ENCODE measurements at places on chromosomes 3 and 15.
A peak's percentile ranks its signal among the peaks of the same experiment; 100 is the strongest.

GRCh38 chr3:94269763-94270162 is 206.9 kb downstream of the NSUN3 start:
- no peak for DNase-seq

GRCh38 chr3:196636369-196637349 is 2.8 kb upstream of the NRROS start:
- no peak for DNase-seq

DNA sequence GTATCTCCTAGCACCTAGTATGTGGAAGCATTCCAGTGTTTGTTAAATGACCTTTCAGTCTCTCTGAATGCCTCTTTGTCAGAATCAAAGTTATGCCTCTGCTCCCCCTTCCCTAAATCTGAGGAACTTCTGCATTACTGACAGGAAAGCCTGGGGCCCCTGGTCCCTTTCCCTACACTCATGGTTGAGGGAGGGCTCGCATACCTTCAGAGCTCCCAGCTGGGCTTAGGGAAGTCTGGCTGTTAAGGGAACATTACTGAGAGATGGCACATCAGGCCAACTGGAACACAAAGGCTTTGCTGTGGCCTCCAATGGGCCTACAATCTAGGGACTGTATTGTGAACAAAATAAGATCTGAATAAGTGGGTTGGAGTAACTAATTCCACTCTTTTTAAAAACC is 10.3 kb downstream of the PKM start:
- peak; percentile 45 for DNase-seq

DNA sequence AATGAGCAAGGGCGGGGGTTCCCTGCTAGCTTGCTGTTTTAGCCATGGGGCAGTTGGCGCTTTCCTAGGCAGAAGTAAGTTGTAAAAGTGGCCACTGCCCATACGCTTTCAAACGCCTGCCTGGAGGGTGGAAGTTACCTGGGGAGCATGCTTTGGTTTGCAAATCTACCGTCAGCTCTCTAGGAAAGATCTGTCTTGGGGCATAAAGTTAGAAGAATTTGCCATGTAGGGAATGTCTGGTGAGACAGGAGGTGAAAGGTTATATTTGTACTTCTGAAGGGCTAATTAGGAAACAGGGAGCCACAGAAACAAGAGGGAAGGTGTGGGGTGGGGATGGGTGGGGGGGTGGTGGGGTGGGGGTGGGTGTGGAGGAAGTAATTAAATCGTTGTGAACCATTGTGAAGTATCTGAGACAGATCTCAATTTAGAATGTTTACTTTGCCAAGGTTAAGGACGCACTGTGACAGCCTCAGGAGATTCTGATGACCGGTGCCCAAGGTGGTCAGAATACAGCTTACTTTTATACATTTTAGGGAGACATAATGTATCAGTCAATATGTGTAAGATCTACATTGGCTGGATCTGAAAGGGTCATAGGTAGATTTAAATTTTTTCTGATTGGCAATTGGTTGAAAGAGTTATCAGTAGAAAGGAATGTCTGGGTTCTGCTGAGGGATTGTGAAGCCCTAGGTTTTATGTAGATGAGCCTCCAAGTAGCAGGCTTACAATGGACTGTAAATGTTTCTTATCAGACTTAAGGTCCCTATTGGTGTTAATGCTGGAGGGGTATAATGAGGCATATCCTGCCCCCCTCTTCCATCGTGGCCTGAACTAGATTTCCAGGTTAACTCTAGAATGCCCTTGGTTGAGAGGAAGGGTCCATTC is 62.0 kb upstream of the GCNT3 start:
- no peak for DNase-seq

GRCh38 chr15:60062826-60063225 is 58.7 kb downstream of the FOXB1 start:
- no peak for DNase-seq

- no peak for DNase-seq
These were observed 186.6 kb downstream of the UBE2E2 start for GRCh38 chr3:23389686-23390085.

- no peak for DNase-seq
These were observed 123.4 kb downstream of the ATP10A start for GRCh38 chr15:25739687-25740121.

GRCh38 chr15:93118904-93119303 is 29.9 kb upstream of the RGMA start:
- no peak for DNase-seq

- no peak for DNase-seq
These were observed 242.5 kb downstream of the IGSF11 start for GRCh38 chr3:118792191-118792590.

GRCh38 chr3:159727506-159727905 is 261.1 kb upstream of the IL12A start:
- no peak for DNase-seq

GRCh38 chr3:48952510-48953118 is 34.0 kb downstream of the ARIH2 start:
- DNase-seq: no peak

GRCh38 chr3:172129850-172130716 is 90.7 kb downstream of the FNDC3B start:
- peak; percentile 97 for DNase-seq

GRCh38 chr3:88385090-88385489 is 235.3 kb downstream of the C3orf38 start:
- no peak for DNase-seq

DNA sequence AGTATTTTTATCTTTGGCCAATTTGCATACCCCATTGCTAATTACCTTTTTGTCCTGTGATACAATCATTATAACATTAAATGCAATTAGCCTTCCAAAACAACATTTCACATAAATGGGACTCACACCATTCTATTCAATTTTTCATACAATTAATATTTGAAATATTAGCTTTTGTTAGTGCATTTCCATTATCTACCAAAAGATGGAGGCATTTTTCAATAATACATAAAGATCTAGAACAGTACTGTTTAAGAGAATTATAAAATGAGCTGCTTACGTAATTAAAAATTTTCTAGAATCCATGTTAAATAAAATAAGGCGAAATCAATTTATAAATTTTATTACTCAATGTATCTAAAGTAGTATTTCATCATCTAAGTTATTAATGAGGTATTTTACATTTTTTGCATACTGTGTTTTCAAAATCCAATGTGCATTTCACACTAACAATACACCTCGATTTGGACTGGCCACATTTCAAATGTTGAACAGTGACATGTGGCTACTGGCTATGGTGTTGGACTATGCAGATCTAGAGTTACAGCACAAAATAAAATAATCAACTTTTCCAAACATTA is 74.3 kb downstream of the TJP1 start:
- peak; percentile 2 for DNase-seq

DNA sequence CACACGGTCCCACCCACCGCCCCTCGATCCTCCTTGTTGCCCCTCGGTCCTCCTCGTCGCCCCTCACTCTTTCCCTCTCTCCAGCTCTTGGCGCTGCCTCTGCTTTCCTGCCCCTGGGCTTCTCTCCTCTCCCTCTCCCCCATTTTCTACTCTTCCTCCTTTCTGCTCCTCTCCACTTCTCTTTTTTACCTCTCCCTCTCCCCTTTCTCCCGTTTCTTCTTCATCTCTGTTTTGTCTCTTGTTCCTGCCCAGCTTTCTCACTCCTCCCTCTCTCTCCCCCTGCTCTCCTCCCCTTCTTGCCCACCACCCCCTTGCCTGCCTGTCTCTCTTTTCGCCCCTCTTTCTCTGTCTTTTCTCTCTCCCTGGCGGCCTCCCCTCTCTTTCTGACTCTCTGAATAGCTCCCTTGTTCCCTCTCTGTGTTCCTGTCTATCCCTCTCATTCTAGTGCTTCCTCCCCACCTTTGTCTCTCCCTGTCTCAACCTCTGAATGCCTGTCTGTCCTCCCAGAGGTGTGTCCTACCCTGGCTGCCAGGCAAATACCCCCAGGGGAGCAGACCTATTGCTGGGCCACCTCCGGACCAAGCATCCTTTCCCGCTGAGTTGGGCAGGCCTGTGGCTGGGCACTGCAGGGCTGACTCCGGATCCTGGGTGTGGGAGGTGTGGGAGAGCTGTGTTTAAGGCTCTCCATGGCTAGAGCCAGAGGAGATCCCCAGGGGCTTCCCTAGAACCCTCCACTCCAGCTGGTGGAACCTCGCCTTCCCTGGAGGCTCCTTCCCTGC is 41.0 kb downstream of the EPHB3 start:
- no peak for DNase-seq

GRCh38 chr3:23425410-23425809 is 222.3 kb downstream of the UBE2E2 start:
- no peak for DNase-seq

GRCh38 chr3:126370606-126371005 is 13.4 kb upstream of the KLF15 start:
- no peak for DNase-seq

DNA sequence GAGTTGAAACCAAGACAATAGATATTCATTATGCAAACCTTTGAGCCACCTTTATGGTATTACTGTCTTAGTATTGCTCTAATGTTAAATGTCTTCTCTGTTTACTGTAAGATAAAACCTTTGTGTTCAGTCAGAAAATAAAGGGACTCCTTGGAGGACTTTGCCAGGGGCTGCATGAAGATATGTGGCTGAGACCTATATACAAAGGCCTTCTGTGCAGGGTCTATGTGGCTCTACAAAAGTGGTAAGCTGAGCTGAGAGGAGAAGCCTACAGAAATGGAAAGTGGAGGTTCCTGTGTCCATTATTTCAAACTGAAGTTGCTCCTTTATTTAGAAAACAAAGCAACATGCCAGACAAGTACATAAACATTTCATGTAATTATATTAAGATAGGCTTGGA is 131.5 kb downstream of the FNDC3B start:
- no peak for DNase-seq

- DNase-seq: no peak
These were observed 52.6 kb downstream of the CCK start for GRCh38 chr3:42213417-42213816.

GRCh38 chr15:31440754-31441311 is 114.2 kb downstream of the KLF13 start:
- peak; percentile 82 for DNase-seq

DNA sequence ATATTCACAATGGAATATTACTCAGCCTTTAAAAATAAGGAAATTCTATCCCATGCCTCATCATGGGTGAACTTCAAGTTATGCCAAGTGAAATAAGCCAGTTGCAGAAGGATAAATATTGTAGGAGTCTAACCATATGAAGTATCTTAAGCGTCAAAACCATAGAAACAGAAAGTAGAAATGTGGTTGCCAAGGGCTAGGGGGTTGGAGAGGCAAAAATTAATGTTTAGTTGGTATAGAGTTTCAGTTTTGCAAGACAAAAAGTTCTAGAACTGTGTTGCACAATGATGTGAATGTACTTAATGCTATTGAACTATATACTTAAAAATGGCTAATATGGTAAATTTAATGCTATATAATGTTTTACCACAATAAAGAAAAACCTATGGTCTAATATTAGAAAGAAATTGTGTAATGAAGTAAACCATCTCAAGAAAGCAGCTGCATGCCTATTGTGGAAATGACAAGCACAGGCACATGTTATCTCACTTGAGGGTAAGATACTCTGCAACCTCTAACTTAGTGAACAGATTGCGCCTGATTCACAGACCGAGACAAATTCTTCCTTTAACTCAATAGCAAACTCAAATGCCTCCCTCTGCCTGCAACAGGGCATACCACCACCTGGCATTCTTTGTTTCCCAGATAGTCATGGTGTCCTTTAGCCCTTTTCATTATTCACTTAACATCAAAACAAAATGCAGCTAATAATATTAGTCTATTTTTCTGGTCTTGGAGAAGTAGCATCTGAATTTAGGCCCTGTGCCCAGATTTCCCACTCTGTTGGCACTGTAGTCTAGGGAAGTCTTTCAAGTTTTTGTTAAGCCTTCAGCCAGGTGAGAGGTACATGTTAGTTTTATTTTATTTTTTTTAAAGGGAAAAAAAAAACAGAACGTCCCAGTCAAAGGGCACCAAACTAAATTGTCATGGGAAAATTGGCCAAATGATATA is 80.2 kb upstream of the ACP3 start:
- peak; percentile 42 for DNase-seq

GRCh38 chr15:62348118-62348517 is 183.0 kb upstream of the C2CD4B start:
- DNase-seq: peak; percentile 30

DNA sequence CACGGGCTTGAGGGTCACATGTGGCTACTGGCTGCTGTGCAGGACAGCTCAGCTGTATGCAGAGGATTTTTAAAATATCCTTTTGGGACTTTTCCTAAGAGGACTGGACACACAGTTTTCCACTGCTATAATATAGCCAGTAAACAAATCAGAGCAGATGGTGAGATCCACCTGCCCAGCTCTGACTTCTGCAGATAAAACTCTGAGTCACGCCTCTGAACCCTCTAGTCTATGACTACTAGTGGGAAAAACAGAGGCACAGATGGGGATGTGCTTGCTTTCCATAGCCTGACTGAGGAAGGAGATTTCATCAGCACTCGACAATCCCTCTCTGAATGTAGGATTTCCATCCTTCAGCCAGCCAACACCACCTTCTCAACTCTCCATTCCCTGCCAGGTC is 45.1 kb downstream of the COLQ start:
- no peak for DNase-seq

DNA sequence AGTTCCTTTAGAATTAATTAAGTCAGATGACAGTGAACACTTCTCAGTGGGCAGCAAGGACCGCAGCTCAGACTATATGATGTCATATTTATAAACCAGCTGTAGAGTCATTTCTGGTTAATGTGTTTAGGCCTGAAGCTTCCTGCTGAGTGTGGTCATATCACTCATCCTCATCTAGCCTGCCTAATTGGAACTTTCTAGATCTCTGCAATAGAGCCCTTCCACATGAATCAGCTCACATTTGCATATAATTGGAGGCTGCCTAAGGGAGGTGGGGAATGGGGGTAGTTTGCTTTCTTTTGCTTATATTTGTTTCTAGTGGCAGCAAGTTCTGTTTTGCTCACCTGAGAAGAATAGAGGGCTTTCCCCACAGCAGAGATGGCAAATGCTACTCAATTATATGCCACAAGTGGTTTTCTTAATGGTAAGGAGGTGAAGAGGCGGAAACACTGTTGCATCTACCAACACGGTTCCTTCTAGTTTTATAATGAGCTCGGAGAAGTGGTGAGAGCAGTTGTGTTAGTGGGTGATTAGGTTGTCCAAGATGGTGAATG is 148.1 kb downstream of the KLHL25 start:
- DNase-seq: peak; percentile 89

- no peak for DNase-seq
These were observed 30.2 kb downstream of the CSPG4 start for GRCh38 chr15:75682181-75683135.

DNA sequence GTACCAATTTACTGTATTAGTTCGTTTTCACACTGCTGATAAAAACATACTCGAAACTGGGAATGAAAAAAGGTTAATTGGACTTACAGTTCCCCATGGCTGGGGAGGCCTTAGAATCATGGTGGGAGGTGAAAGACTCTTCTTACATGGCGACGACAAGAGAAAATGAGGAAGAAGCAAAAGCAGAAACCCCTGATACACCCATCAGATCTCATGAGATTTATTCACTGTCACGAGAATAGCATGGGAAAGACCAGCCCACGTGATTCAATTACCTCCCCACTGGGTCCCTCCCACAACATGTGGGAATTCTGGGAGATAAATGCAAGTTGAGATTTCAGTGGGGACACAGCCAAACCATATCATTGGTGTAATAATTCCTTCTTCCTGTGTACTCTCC is 69.6 kb downstream of the C3orf20 start:
- peak; percentile 6 for DNase-seq
